Left lung (tissue), 14 donors: ENCODE measurements at places on chromosomes 13 and 19.

DNA sequence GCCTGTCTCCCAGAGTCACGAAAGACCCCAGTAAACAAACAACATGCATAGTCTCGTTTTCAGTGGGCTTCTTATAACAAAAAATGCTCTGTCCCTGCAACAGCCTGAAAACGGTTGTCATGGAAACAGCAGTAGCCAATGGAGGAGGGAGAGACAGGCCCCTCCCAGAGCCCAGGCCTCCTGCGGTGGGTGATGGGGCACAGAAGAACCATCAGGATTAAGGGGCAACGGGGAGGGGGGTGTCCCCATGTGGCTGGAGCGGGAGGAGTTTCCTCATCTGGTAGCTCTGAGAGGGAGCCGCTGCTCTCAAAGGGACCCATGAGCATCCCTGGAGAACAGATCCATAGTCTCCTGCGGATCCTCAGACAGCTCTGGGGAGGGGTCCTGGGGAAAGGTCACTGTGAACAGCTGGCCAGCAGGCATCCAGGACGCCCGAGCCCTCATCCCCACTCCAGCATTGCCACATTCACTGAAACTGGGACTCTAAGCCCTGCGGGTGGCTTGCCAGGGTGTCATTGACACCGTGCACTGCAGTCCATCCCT lies 37.5 kb upstream of the PNMA8B start:
- no peak for DNase-seq

- no peak for DNase-seq
Observed at GRCh38 chr13:31116224-31116623, 45.5 kb downstream of the HSPH1 start.

GRCh38 chr19:56217039-56217949 lies 15.2 kb downstream of the ZSCAN5C start:
- no peak for DNase-seq

GRCh38 chr13:42769650-42770049 lies 11.7 kb upstream of the FAM216B start:
- DNase-seq: no peak

DNA sequence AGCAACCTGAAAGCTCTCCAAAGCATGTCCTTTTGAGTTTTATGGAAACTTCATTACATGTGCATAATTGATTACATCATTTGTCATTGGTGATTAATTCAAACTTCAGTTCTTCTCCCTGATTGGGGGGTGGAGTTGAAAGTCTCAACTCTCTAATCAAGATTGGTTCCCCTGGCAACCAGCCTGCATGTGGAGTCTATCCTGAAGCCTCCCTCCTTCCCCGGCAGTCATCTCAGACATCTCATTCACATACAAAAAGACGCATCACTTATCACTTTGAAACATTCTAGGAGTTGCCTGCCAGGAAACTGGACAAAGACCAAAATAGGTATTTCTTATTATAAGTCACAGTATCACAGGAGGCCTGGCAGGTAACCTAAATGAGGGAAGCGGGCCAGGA lies 50.5 kb downstream of the TEX26 start:
- DNase-seq: no peak

- DNase-seq: no peak
Observed at GRCh38 chr19:4979211-4979807, 10.4 kb downstream of the KDM4B start.

DNA sequence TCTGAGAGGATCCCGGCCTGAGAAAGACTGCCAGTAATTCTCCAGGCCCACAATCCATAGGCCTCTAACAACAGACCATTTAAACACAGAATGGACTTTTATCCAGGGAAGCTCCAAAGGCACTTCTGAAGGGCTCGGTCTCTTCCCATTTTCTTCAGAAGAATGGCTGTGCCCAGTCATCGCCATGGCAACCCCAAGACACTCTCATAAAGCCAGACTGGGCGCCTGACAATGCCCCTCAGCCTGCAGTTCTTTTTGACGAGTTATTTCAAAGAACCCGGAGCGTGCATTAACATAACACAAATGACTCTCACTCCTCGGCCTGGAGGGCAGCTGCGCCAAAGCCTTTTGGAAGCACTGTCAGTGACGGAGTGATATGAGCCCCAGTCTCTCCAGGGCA lies 61.0 kb downstream of the RASA3 start:
- DNase-seq: no peak
